ENCODE measurements at places on chromosomes 13 and 19.

GRCh38 chr13:30576528-30576927 lies 41.2 kb upstream of the USPL1 start:
- no peak overlapping the region for H3K27ac ChIP-seq
- peaks cover 4% of the 10 kb centered on the region for H3K36me3 ChIP-seq
- H3K27me3 ChIP-seq, result peaks cover 2% of the 10 kb centered on the region
- peaks cover 4% of the 10 kb centered on the region for H3K4me1 ChIP-seq

DNA sequence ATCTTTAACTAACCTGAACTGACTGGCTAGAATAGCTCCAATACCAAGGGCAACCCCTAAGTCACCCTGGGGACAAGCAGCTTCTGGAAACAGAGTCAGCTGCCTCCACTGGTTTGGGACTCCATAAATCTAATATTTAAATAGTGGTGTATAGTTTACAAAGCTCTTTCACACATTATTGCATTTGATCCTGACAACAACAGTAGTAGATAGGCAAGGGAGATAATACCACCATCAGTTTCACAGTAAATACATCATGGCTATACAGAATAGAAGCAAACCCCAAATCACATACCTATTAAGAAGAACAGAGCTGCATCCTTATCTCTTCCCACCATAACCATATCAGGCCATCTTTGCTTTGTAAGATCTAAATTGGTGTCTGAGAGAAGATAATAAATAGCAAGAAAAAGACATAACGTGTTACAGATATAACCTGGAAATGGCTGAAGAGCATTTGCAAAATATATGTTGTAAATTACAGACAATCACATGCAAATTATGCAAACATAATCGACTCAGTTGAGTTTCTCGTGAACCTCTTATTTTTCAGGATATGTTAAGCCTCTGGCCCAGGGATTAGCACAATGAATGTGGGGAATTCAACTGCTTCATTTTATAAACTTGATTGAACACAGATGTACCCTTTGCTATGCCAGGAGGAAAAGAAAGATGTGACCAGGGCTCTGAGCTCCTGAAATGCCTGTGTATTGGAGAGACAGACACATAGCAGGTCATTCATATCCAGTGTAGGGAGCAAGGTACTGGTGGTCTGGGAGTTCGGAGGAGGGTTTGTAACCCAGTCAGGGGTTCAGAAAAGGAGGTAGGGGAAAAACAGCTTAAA lies 142.5 kb downstream of the SLC7A1 start:
- peaks cover 17% of the 10 kb centered on the region for H3K4me1 ChIP-seq
- H3K4me3 ChIP-seq, result no peak overlapping the region
- H3K27ac ChIP-seq, result no peak overlapping the region
- H3K36me3 ChIP-seq, result no peaks in the 10 kb centered on the region
- H3K27me3 ChIP-seq, result no peaks in the 10 kb centered on the region

DNA sequence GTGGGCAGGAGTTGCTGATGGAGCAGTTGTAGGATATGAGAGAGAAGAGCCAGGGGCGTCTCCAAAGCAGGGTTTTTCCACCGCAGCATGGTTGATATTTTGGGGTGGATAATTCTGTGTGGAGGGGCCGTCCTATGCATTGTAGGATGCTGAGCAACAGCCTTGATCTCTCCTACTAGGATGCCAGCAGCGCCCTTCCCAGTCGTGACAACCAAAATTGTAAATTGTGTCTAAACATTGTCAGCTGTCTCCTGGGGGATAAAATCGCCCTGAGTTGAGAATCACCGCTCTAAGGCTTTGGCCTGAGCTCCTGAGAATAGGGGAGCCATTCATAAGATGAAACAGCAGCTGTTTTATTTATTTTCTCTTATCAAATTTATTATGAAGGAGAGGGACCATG lies 4.2 kb downstream of the CACNG8 start:
- peaks cover 53% of the 10 kb centered on the region for H3K27me3 ChIP-seq
- no peaks in the 10 kb centered on the region for H3K4me1 ChIP-seq
- H3K27ac ChIP-seq, result no peak overlapping the region
- no peak overlapping the region for H3K4me3 ChIP-seq

DNA sequence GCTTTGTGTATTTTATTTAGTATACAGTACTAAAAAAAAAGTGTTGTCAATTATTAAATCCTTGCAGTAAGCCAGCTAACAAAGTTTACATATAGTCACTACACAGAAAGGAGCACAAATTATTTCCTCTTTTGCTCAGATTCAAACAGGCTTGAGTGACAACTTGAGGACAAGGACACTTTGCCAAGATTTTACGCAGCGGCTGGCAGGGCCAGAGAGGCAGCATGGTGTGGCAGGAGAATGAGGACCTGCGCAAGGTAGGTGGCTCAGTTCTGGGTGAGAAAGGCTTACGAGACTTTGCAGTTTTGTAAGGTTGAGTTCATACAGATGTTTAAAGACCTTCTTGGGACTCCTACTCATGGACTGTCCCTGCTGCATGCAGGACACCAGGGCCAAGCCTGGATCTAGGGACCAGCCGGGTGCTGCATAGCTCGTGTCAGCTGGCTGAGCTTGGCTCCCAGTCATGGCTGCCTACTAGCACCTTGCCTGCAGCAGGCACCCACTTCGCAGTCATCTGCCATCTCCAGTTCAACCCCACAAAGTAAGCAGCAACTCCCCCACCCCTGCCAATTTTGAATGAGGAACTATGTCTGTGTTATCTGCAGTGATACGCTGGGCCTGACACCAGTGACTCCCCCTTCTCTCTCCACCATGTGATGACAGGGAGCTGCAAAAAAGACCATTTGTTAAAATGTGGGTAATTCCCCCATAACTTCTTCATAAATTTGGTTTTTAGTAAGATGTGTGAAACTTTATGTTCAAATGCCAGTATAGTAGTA lies 3.7 kb upstream of the TUBA3C start:
- H3K27ac ChIP-seq, result no peak overlapping the region
- DNase-seq, result no peak
- H3K27me3 ChIP-seq, result no peaks in the 10 kb centered on the region
- H3K4me1 ChIP-seq, result no peaks in the 10 kb centered on the region

DNA sequence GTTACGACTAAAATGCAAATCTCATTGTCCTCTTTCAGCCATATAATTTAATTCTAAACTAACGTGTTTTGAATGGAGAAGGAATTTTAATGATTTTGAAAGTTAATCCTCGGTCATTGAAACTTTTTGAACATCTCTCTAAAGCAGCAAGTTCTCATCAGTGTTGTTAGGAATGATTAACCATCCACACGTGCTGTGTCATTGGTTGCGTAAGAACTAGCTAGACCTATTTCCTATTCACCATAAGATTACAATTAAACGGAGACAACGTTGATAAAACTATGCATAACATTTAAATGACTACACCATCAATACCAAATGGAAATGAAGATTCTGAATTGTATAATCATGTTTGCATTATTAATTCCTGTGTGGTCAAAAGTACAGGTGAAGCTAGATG lies 155.6 kb upstream of the IRS2 start:
- DNase-seq, result no peak
- H3K27me3 ChIP-seq, result peaks cover 11% of the 10 kb centered on the region
- H3K4me3 ChIP-seq, result no peak overlapping the region
- H3K36me3 ChIP-seq, result no peaks in the 10 kb centered on the region
- H3K4me1 ChIP-seq, result peaks cover 7% of the 10 kb centered on the region

All from type B pancreatic cell (in vitro differentiated cells).